ENCODE measurements at places on chromosomes 16 and 17. TPM values are rescaled to one million over a fixed set of nuclear protein-coding genes. Genes with fewer than 3 reads are reported as not detected.

GRCh38 chr17:68565661-68566441 is 35.3 kb downstream of the FAM20A start:
- no peak for DNase-seq

DNA sequence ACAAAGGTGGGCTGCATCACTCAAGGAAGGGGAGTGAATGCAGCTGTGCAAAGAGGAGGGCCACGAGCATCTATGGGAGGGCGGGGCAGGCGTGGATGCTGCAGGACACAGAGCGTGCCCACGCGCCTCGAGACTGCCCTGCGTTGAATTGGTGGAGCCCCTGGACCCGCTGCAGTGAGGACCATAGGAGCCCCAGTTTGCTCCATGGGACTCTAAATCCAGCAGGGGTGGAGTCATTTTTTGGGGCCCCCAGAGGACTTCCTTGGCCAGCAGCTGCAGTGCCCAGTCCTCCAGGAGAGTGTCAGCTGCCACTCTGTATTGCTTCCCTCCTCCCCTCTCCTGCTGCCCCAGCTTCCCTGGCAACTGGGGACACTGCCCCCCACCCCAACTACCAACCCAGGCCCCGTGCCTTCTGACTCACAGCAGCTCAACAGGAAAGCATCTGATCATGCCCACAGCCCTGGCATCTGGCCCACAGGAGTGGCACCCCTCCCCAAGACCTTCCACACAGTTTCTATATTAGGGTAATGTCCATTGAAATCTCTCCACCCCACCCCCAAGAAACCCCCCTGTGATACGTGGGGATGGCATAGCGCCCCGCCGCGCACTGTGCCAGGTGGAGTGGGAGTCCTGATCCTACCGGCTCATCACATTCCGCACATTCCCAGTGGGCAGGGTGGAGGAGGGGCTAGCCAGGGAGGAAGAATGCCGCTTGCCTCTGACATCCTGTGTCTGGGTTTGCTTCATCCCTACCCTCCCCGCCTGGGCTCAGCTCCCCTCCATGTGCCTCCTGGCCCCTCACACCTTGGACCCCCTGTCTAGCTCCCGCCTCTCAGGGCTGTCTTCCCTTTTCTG is 27.8 kb upstream of the ITGA3 start:
- DNase-seq, result peak; percentile 84

DNA sequence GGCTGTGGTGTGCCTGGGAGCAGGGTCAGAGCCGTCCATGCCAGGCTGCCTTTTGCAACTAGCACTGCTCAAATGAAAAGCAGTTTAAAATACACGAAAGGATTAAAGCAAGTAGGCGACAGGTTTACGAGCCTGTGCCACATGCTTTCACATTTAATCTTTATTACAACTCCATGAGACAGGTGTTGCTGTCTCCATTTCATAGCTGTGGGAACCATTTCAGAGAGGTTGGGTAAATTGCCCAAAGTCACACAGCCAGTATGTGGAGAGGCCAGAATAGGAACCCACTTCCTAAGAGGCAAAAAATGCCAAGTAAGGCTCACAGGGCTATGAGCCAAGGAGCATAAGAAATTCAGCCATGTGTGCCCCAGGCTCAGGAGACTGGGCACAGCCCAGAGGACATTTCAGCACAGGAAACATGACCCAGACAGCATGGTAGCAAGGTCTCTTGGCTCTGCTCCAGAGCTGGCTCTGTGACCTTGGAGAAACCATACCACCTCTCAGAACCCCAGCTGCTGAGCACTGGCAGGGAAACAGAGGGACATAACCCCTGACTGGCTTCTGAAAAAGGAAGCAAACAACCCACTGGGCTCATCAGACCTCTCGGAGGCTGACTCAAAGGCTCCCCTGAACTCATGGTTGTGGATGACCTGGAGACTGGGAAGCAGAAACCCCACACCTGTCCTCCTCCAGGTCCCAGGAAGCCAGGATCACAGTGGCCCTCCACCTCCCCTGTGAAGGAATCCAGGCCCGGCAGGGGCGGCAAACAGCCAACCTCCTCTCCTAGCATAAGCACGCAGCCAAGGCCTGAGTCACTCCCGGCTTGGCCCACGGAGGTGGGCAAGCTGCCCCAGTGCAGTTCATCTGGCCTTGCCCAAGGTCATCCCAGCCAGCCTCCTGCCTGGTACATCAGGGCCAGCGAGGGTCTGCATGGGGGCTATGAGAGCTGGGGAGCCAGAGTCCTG is 40.3 kb upstream of the MRPS23 start:
- no peak for DNase-seq

DNA sequence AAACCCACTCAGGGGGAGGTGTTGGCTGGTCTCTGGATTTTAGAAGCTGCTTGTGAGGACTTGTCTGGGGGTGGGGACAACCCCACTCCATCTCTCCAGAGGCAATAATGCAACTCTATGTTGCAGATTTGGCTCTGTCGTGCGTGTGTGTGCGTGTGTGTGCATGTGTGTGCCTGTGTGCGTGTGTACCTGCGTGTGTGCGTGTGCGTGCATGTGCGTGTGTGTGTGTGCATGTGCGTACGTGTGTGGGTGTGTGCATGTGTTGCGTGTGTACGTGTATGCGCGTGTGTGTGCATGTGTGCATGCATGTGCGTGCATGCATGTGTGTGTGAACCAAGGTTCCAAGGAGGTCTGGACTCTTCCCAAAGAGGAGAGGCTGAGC is 120.4 kb upstream of the LHX1 start:
- DNase-seq, result no peak

DNA sequence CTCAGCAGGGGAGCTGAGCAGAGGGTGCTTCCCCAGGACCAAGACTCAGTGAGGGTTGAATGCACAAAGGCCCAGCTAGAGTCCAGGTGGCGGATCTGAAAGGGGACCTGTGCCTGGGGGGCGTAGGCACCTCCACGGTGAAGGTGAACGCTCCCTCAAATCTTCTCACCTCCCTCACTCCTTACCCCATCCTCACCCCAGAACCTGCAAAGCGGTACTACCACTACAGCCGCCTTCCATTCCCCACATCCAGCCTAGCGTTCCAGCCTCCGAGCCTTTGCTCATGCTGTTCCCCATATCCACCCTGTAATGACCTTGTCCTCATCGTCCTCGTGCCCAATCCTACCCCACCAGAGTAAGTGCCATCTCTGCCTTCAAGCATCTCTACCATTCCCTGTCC is 30.6 kb downstream of the TRPV3 start:
- DNase-seq, result no peak

GRCh38 chr17:61981323-61981722 is 53.5 kb upstream of the INTS2 start:
- no peak for DNase-seq

- peak; percentile 73 for DNase-seq
Measured at GRCh38 chr17:50056961-50057330, 1.0 kb downstream of the ITGA3 start.

DNA sequence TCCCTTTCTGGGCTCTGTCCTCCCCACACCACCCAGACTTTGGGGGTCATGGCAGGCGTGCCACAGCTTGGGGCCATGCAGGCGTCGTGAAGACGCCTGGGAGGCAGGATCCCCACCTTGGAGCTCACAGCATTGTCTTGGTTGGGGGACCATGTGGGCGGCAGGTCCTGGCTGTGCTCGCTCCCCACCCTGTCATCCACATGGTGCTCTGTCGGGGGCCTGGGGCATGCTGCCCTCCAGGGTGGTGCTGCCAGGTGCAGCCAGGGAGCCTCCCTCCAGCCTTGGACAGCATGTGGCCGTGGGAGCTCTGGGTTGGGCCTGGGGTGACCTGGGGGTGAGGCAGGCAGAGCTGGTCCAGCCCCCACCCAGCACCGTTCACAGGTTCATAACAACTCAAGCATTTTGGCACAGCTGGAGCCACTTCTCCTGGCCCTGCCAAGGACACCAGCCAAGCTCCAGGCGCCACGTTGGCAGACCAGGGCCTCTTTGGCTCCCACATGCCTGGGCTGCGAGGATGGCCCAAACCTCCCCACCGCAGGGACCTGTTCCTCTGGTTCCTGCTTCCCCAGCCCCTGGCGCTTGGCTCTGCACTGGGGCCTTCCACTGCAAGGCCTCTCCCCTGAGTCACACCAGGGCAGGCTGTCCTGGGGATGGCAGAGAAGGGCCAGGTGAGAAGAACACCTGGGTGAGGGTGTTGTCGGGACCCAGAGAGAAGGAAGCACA is 15.1 kb upstream of the ATP6V0C start:
- no peak for DNase-seq

DNA sequence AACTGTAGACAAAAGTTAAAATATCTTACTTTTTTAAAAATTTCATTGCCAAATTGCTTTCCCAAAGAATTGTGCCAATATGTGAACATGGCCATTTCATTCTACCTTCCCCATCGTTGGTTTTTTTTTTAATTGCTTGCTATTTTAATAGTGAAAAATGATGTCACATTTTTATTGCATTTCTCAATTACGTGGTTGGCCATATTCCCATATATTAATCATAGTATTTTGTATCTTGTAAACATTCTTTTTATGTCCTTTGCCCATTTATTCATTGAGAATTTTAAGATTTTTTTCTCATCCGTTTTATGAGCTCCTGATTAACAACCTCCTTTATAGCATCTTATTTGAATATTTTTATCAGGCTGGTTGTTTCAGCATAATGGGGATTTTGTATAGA is 7.2 kb downstream of the OMG start:
- no peak for DNase-seq

GRCh38 chr17:75191584-75191983 is 8.8 kb upstream of the SUMO2 start:
- DNase-seq, result no peak

DNA sequence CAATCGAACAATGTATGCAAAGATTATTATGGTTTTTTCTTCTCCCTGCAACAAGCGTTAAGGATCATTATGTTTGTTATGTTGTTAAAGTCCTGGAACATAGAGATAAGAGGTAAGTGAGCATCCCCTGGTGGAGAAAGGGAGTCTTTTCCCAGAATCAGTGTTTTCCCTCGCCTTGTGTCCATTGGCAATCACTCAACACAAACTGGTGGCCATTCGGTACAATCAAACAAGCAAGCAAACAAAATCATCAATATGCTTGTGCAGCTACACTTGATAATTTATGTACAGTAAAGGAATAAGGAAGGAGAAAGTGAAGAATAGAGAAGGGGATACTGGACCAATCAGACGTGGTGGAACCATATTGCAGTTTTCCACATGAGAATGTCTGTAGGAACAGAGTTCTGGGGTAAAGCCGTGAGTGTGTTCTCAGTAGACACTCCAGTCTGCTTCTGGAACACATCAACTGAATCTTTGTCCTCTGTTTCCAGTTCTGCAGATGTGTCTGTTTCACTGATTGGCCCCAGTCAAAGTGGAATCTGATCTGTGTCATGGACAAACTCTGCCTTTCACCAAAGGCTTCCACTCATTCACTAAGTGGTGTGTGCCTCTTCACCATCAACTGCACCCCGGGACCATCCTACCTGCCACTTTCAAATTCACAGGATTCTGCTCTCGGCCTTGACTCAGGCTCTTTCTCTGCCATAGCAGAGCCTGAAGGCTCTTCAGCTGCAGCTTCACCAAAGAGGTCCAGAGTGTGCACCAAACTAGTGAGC is 169.5 kb downstream of the AHSP start:
- DNase-seq, result peak; percentile 71

DNA sequence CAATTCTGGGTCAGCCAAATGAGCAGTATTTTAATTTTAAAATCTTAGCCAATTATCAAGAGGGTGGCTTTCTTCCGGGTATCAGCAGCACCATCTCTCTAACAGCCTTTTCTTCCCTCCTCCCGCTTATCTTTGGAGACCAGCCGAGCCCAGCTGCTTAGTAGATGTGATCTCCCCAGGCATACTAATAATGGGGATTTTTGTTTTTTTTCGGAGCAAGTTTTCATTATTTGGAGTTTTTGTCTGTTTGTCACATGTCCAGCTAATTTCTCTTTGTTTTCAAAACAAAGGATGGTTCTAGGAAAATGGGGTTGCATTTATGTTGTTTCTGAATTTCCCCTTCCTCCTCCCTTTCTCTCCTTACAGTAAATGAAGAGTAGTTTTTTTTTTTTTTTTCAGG is 170.5 kb upstream of the MPHOSPH6 start:
- DNase-seq, result no peak

DNA sequence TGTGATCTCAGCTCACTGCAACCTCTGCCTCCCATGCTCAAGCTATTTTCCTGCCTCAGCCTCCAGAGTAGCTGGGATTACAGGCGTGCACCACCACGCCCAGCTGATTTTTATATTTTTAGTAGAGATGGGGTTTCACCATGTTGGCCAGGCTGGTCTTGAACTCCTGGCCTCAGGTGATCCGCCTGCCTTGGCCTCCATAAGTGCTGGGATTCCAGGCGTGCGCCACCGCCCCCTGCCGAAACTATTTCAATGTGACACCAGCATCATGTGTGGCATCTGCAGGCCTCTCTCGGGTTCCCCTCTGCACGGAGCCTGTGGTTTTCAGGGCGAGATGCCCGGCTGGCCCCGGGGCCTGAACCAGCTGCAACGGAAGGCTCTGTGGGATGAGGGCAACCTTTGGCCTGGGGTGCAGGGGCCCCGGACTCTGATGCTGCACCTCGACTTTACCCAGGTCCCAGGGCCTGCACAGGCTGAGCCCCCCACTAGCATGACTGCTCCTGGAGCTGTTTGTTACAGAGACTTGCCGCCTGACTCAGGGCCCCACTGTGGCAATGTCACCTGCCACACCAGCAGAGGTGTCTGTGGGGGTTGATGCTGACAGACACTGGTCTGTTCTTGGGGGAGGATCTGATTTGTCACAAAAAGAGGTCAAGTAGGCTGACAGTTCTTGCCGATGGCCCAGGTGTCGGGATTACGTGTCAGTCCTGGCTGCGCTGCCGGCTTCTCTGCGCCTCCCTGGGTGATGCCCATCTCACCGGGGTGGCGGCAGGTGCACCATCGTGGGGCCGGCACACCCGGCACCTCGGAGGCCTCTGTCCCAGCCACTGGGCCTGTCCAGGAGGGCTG is 8.6 kb upstream of the TEX19 start:
- DNase-seq, result peak; percentile 58

DNA sequence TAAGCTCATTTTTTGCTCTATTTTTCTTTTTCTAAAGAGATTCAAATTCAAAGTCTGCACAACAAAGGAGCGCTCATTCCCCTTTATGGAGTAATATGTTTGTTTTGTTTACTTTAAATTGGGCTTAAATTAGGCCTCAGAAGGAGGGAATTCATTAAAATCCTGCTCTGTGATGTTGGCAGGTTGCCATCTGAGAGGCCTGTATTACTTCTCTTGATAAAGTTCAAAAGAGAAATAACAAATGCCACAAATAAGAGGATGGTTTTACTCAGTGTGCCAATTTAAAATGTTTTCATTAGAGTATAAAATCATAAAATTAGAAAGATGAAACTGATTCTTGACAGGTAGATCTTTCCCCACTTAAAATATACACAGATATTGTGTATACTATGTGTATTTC is 54.5 kb upstream of the HLF start:
- DNase-seq, result no peak

Gene PRR35
- 0.85 TPM for total RNA-seq

Gene HOXB6
- not detected for total RNA-seq

Gene TVP23C
- total RNA-seq, result 15.1 TPM

Gene EME2
- 12.7 TPM for total RNA-seq

Gene KRTAP1-1
- not detected for total RNA-seq

Gene ZSCAN10
- 217 TPM for total RNA-seq

Gene MMP2
- 36.7 TPM for total RNA-seq

Gene TEKT5
- 0.31 TPM for total RNA-seq

Gene RAB37
- total RNA-seq, result 3.5 TPM

Gene NAGS
- total RNA-seq, result 5.9 TPM

Gene CORO6
- 3.9 TPM for total RNA-seq

Measured in H7 (cell line).